Type B pancreatic cell (in vitro differentiated cells): ENCODE measurements at places on chromosomes 3 and 15. TPM values are rescaled to one million over a fixed set of nuclear protein-coding genes. Genes with fewer than 3 reads are reported as not detected.

DNA sequence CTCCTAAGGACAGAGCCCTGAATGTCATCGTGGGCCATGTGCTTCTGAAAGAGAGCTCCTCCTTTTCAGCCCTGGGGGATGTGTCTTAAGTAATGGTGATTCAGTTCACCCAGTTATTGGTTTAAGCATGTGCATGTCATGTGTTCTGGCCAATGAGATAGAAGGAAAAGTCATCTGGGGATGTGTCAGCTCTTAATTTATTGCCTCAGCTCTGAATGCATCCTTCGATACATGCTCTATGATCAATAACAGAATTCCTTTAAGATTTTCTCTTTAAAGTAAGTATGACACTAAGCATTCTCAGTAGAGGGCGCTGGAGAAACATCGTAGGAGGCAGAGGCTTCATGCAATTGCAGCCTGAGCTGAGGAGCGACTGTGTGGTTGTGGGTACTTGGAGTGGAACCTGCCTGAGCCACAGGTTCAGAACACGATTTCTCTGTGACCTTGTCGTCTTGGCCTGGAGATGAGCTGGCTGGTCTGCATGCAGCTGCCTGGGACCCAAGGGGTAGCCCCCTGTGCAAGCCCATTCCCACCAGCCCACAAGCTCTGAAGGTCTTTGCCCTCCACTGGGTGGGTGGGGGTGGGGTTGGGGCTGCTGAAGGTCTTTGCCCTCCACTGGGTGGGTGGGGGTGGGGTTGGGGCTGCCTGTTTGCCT, 69.5 kb downstream of the C3orf38 start:
- H3K4me1 ChIP-seq = peaks cover 4% of the 10 kb centered on the region
- H3K4me3 ChIP-seq = no peak overlapping the region
- no peak for DNase-seq

Gene KIF15
- 5.7 and 24.8 TPM in 2 replicates for total RNA-seq

Gene UQCC5
- 19.0 and 22.8 TPM in 2 replicates for total RNA-seq

Gene TUSC7
- total RNA-seq = not detected in 2 replicates

DNA sequence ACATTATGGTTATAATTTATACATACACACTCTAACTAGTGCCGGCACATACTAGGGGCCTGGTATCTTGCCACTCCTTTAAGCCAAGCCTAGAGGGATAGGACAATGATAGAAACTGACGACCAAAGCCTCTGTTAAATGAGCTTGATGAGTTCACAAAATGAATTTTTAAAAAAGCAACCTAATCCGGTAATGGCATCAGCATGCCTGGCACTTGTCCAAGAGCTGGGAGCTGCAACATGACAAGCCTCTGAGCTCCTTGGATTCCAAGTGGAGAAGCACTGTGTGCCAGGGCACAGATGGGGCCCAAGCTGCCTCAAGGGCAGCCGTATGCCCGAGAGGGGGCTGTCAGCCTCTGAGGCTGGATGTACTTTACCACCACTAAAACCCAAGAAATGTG, 9.7 kb downstream of the ETV5 start:
- peaks cover 19% of the 10 kb centered on the region for H3K27me3 ChIP-seq
- DNase-seq = no peak

DNA sequence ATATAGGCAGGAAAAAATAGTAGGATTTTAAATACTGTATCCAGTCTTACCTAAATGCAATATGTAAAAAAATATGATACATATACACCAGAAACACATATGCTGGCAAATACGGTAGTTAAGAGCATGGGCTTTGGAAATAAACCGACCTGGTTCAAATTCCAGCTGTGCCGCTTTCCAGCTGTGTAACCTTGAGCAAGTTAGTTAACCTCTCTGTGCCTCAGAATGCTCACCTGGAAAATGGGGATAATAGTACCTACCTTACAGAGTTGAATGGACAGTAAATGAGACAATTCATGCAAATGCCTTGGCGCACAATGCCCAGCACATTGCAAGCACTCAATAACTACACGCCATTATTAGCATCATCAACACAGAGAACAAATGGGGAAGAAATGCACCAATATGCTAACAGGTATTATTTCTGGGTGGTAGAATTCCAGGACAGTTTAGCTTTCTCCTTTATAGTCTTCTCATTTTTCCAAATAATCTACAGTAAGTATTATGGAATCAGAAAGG, 50.6 kb downstream of the SUMF1 start:
- H3K4me3 ChIP-seq = no peak overlapping the region
- DNase-seq = no peak
- peaks cover 19% of the 10 kb centered on the region for H3K36me3 ChIP-seq
